ENCODE measurements at places on chromosomes 1 and 21.

DNA sequence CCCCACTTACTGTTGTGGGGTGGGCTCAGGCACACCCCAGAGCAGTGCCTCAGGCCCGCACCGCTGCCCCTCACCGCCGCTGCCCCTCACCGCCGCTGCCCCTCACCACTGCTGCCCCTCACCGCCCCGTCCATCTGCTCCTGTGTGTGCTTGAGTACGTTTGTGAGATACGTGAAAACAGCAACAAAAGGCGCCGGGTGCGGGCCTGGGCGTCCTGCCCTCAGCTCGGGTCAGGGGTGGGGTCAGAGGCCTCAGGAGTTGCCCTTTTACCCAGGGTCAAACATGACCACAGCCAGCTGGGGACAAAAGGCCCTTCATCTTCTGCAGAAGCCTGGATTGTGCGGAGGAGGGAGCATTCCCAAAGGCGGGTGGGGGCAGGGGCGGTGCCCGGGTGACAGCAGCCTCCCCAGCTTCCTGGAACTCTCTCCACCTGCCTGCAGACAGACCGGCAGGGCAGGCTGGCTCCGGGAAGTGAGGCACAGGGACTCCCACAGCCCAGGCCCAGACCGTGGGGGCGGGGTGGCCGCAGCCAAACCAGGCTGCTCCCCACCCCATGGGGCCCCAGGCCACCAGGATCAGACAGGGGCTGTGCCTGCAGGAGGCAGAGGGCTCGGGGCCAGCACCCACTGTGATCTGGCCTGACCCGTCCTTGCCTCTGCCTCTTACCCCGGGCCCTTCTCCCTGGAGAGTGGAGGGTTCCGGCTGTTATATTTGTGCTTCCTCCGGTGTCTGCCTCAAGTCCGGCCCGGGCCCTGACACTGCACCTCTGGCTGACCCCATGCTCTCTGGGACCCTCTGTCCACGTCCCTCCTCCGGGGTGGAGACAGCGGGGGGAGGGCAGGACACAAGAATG lies 2.3 kb upstream of the VWA1 start:
- DNase-seq: no peak

DNA sequence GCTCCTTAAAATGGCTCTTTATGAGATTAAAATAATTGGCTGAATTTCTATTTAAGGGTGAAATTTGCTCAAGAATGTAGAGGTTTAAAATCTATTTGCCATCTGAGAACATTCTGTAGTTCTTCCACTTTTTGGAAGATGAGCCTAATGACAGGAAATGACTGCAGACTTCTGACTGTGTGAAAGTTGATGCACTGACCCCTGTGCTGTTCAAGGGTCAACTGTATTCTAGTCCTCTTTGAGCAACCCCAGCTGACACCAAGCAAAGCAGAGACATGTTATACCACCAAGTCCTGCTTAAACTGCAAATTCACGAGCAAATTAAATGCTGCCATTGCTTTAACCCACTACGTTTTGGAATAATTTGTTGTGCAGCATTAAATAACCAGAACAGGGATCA lies 26.6 kb downstream of the DDAH1 start:
- DNase-seq: no peak

- no peak for DNase-seq
Measured at GRCh38 chr1:191907121-191907520, 251.1 kb upstream of the RGS18 start.

DNA sequence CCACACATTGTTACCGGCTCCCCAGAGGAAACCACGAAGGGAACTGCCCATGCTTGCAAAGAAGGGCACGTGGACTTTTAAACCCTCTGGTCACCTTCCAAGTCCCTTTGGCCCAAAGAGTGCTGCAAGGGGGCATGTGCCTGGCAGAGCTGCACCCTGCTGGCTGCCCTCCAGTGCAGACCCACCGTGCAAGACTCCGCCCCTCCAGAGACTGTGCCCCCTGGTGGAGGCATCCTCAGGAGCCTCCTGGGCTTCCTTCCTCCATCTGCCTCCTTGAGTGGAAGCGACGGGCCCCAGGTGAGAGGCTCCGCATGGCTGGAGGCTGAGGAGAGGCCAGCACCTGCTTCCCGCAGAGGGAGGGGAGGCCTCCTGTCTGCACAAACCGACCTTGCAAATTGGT lies 100.6 kb downstream of the CRYAA start:
- DNase-seq: no peak

- DNase-seq: no peak
Measured at GRCh38 chr1:225471109-225471452, 43.2 kb upstream of the LBR start.

DNA sequence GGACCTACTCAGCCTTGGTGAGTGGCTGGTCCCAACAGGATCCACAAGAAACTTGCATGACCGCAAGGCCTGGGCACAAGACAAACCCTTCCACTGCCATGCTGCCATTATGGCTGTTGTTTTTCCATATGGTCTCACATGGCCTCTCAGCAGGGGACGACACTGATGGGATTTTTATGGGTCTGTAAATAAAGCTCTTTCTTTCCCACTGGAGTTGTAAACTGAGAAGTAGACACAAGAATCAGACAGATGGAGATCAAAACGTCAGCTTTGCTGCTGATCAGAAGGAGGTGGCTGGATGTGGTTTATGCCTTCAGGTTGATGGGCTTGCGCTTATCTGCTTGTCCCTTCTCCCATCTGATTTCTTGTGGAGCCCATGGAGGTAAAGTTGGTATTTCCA lies 138.1 kb upstream of the KCNJ6 start:
- no peak for DNase-seq

- no peak for DNase-seq
Measured at GRCh38 chr1:155946633-155947219, 5.3 kb downstream of the RXFP4 start.
